ENCODE measurements at places on chromosomes 2 and 18. TPM values are rescaled to one million over a fixed set of nuclear protein-coding genes. Genes with fewer than 3 reads are reported as not detected.

DNA sequence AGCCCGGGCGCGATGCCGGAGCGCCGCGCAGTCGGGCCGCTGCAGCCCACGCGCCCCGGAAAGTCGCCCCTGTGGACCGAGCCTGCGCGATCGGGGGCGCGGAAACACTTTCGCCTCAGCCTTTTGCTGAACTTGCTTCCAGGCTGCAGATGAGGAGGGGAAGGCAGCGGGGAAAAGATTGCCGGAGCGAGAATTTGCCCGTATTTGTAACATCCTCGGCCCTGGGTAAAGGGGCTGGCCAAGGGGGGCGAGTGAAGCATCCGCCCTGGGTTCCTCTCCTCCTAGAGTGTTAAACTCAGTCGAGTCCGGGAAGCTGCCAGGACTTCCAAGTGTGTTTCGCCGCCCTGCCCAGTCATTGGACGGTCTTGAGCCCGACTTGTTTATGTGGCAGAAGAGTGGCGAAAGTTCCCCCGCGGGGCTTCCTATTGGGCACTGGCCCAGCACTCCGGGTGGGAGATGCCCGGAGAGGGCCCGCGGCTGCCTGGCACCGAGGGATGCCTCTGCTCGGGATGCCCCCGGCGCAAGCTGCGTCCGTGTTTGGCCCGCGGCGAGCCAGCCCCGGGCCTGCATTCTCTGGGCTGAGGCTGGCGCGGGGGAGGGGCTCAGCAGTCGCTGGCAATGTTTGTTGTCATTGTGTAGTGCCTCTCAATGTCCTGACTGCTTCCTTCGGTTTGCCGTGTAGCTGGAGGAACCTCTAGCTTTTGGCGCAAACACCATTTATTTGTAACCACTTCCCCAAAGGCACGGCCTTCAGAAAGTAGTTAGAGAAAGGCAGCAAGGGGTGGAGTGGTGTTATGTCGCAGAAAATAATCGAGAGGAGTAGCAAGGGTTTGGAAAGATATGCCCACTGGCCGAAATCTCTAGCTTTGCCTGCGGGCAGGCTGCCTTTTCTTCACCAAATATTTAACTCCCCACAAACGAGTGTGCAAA is 1.1 kb downstream of the CYBRD1 start:
- DNase-seq: no peak

The CD8A gene
- 0.25 TPM for polyA plus RNA-seq

The HOXD10 gene
- 188 TPM for polyA plus RNA-seq

The UGT1A4 gene
- polyA plus RNA-seq: not detected

The COQ10B gene
- polyA plus RNA-seq: 15.9 TPM

DNA sequence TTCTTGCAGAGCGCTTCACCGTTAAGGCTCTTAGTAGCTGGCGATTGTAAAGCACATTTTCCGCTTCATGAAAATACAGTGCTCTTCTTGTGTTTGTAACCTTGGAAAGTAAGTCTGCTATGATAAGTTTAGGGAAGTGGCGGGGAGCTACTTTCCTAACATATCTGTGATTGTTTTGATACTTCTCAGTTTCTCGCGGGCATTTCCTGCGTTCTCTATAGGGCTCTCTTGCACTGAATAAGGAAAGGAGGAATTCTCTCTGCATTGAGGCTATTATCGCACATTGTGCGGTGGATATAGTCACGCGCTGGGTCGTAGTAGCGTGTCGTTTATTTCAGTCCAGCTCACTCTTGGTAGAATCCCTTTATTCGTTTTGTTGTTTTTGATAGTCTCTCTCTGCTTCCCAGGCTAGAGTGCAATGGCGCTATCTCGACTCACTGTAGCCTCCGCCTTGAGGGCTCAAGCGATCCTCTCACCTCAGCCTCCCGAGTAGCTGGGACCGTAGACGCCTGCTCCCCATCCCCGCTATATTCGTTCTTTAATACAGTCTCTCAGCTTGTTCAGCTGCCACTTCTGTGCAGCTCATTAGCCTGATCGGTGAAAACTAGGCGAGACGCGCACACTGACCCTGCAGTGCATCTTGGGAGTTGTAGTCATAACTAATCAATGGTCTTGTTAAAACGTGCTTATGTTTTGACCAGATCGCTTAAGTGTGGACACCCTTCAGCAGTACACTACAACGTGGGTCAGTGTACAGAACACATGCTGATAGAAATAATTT is 1.0 kb upstream of the PPP4R3B start:
- peak; percentile 64 for DNase-seq

DNA sequence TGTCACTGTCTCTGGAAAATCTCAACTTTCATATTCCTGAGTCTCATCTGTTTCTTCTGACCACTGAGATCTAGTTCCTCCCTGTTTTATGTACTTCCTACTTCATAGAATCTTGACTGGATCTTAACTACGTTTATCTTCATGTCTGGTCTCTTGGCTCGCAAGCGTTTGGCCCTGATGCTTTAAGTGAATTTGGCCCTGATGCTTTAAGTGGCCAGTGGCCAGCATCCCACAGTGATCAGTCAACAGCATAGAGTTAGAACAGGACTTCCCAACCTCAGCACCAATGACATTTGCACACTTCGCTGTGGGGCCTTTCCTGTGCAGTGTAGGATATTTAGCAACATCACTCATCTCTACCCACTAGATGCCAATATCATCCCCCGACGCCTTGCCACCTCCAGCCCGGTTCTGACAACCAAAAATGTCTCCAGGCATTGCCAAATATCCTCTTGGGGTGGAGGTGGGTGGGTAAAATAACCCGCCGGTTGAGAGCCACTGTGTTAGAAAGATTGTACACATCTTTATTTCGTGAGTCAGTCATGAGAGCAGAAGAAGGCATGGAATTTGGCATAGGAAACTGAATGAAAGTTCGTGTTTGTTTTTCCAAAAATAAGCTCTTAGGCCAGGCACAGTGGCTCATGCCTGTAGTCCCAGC is 12.2 kb downstream of the TM4SF20 start:
- no peak for DNase-seq

- no peak for DNase-seq
Measured at GRCh38 chr2:52821631-52822030, 946.0 kb upstream of the CHAC2 start.

GRCh38 chr2:16626497-16626896 is 39.1 kb downstream of the CYRIA start:
- no peak for DNase-seq

The SP5 gene
- 0.69 TPM for polyA plus RNA-seq

DNA sequence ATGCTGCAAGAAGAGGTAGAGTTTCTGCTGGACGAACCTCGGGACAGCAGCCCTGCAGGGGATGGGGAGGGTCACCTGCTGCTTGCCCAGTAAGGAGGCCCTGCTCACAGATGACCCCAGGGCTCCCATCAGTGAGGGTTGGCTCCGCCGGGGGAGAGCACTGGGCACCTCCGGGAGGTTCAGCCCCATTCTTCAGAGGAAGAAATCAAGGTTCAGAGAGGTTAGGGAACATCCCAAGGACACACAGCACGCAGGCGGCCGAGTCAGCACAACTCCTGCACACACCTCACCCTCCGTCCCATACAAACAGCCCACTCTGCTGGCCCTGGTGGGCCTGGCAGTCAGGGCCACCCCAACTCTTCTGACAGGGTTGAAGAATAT is 11.7 kb upstream of the CCDC74B start:
- no peak for DNase-seq
